ENCODE measurements at places on chromosomes 11 and 22.

DNA sequence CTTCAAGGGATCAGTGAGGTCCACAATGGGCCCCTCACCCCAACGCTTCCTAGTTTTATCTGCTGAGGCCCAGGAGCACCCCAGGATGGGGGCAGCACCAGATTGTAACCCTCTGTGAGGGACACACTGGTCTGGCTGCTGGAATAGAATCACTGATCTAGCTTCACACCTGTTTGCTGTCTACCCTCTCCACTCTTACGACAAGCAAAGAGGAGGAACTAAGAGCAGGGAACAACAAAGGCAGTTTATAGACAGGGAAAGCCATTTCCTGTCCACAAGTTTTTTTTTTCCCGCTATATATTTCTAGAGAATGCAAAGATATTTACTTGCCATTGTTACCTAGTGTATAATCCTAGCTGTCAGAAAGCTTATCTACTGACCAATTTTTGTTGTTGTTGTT lies 61.0 kb upstream of the CRTAM start:
- no peak for DNase-seq

GRCh38 chr22:27896245-27896644 lies 22.8 kb downstream of the PITPNB start:
- DNase-seq = no peak

DNA sequence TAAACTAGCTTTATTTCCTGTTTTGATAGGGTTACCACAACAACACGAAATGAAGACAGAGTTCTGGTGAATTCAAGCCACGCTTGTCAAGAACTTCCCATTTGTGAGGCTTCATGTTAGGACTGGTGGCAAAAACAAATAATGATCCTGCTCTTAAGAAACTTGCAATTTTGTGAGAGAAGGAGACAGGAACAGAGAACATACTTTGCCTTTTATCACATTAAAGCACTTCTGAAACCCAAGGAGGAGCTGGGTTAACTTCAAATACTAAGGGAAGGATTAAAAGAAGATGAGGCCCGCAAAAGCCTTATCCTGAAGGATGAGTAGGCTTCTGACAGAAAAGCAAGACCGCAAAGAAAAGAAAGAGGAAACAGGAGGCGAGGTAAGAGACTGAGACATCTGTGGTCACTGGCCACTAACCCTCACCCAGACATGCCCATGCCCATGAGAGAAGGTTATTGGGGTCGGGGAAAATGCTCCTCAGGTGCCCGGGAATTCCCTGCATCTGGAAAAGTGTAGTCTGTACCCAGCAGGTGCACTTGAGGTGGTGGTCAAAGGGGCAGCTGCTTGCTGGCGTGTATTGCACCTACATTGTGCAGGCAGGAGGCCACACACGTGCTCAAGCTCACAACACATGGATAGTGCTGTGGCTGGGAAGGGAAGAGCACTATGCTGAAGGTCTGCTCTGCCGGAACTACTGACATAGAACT lies 50.5 kb downstream of the MAPK1 start:
- DNase-seq = no peak

- DNase-seq = no peak
Observed at GRCh38 chr11:85941380-85941973, 86.3 kb downstream of the CCDC83 start.

- DNase-seq = no peak
Observed at GRCh38 chr11:5277807-5278382, 8.2 kb upstream of the HBE1 start.

DNA sequence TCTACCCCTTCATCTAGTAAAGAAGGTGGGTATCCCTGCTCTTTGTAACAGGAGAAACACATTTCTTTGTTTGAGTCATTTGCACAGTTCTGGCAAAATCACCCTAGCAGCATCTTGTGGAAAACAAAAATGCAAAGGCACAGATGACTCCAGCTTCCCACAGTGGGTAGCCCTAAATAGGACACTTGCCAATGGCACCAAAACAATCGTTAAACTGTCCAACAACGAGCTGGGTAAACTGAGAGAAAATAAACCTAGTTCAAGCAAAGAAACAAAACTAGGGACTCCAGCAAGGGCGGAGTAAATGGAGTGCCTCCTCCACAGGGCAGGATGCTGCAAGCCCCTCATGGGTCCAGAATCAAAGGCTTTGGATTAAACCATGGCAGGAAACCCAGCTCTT lies 239.5 kb downstream of the NTM start:
- no peak for DNase-seq

- DNase-seq = no peak
Observed at GRCh38 chr11:1896923-1897322, 5.2 kb upstream of the PRR33 start.

GRCh38 chr22:40485813-40486667 lies 115.6 kb downstream of the SGSM3 start:
- no peak for DNase-seq

GRCh38 chr11:68843052-68843561 lies 1.4 kb upstream of the CPT1A start:
- DNase-seq = peak; percentile 66

DNA sequence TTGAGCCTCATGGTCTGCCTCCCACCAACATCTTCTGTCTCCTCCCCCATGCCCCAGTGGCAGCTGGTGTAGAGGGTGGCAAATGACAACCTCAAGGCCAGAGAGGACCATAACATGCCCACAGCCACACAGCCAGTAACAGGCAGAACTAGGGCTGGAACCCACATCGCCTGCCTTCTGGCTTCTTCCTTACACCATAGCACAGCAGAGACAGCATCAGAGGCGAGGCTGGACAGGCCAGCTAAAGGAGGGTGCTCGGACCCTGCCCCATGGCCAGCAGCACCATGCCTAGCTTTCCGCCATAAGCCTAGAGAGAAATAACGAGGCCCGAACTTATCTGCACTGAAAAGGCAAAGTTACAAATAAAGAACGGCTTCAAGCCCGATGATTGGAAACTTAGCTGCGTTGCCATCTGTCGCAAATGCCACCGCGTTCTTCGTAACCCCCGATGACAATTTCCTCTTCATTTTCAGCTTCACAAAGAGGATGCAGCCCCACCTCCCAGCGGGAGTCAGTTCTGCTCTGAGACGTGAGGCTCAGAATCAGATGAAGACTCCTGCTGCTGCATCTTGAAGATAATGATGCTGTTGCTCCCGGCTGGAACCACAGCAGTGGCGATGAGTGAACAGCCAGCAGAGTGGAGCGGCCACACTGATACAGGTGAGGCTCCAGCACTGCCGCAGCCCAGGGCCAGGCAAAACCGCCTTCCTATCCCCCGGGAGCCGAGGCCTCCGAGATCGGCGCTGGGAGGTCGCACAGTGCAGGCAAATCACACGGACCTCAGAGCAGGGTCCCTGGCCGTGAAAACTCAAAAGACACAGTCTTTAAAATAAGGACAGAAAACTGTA lies 73.8 kb upstream of the RTL6 start:
- peak; percentile 13 for DNase-seq

DNA sequence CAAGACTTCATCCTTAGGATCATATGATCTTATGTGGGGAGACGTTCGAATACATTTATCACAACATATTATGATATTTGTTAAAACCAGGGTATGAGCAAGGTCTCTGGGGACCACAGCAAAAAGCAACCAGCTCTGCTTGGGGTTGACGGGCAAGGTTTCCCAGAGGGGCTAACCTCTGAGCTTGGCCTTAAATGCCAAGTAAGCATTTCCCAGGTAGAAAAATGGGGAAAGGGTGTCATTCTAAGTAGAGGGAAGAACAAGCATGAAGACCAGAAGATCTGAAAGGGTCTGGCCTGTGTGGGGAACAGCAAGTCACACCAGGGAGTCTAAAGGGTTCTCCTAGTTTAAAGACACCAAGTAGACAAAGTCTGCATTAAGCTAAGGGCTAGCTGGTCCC lies 24.1 kb downstream of the CLMP start:
- DNase-seq = no peak

GRCh38 chr11:47886096-47886495 lies 37.9 kb upstream of the NUP160 start:
- DNase-seq = no peak

- DNase-seq = peak; percentile 67
Observed at GRCh38 chr11:68271023-68271780, 571 bp downstream of the C11orf24 start.

- DNase-seq = no peak
Observed at GRCh38 chr11:65303555-65303954, 11.1 kb upstream of the CDC42EP2 start.

- DNase-seq = no peak
Observed at GRCh38 chr11:86035920-86036319, 33.0 kb downstream of the PICALM start.

- no peak for DNase-seq
Observed at GRCh38 chr11:112310848-112311247, 50.2 kb upstream of the PLET1 start.

- DNase-seq = no peak
Observed at GRCh38 chr22:44130076-44130711, 50.5 kb upstream of the PARVG start.

DNA sequence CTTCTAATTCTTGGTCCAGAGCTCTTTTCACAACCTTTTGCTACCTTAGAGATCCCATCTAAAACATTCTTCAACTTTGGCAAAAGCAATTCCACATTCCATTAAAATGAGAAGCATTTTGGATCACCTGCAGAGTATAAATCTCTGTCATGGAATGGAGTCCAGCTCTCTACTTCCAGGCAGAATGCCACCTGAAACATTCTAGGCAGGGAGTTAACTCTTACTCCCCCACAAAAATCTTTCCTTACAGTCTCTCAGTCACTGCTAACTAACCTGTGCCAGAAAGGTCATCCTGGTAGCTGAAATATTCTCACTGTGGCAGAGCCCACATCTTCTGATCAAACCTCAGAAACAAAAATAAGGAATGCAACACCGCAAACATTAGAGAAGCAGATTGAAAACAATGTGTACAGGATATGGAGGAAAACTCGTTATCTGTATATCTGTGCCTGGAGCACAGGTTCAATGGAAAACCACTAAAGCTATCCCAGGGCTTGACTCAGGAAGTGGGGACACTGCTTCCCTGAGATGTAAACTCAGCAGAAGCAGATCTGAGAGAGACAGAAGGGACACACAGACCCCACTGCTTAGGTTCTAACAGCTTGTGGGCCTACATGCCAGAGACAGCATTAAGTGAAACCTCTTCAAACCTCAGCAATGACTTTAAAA lies 78.9 kb downstream of the KCNC1 start:
- DNase-seq = no peak

- DNase-seq = no peak
Observed at GRCh38 chr11:43941257-43941994, 1.0 kb upstream of the C11orf96 start.

- DNase-seq = peak; percentile 33
Observed at GRCh38 chr11:107999759-108000455, 8.8 kb upstream of the CUL5 start.

DNA sequence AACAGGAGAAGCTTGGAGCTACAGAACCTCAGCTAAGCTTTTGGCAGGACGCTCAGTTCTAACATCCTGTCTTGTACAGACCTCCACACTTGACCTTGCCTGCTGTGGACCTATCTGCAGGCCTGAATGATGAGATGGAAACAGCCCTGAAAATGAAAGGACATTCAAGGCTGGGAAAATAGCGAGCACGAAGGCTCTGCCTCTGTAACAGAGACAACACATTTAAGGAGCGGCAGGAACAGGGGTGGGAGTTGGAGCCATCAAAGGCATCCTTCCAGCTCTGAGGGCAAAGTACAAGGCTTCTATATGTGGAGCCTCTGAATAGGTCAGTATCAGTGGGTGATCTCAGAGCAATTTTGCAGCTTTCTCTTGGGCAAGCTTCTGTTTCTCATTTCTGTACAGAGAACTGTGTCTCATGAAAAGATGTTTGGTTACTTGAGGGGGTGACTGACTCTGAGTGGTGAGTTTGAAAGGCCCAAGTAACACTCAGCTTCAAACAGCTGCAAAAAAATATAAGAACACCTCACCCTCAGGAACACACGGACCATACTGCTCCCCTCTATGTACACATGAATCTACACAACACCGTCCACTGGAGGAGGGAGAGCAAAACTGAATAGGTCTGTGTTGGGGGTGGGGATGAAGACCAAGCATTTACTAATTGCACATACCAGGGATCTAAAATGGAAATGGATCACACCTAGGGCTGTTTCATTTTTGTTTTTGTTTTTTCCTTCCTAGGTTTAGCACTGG lies 101.6 kb downstream of the CCDC81 start:
- no peak for DNase-seq

DNA sequence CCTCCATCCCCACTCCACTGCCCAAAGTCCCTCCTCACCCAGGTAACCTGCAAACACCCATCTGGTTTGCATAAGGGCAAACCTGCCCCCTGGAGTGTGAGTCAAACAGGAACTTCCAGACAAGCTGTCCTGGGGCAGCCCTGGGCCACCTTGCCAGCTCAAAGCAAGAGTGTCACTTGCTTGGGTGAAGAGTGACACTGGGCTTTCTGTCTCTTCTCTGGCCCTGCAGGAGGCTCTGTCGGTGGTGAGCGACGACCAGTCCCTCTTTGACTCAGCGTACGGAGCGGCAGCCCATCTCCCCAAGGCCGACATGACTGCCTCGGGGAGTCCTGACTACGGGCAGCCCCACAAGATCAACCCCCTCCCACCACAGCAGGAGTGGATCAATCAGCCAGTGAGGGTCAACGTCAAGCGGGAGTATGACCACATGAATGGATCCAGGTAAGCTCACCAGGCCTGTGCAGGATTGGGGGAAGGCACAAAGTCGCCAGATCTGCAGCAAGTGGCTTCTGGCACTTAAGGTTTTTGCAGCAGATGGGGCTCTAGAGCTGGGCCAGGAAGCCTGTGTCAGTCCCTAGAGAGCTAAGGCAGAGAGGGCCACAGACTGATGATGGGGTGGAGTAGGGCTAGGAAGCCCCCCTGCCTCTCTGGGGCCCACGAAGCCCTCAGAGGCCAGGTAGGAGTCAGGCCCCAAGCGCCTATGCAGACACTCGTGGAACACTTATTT lies 64.2 kb downstream of the FLI1 start:
- DNase-seq = peak; percentile 55

GRCh38 chr11:91872243-91872642 lies 352.4 kb upstream of the FAT3 start:
- no peak for DNase-seq

DNA sequence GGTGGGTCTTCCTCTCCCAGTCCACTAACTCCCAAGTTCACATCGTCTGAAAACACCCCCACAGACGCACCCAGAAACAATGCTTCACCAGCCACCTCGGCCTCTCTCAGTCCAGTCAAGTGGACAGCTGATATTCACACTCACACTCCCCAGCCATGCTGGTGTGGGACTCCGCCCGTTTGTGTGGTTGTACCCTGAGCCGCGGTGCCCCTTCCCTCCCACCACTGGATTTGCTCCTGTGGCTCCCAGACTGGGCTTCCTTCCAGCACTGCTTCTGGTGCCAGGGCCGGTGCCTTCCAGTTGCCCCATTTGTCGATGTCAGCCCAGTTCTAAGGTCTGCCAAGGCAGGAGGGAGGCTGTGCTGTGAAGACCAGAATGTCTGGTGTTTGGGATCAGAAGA lies 37.9 kb upstream of the PLET1 start:
- no peak for DNase-seq

DNA sequence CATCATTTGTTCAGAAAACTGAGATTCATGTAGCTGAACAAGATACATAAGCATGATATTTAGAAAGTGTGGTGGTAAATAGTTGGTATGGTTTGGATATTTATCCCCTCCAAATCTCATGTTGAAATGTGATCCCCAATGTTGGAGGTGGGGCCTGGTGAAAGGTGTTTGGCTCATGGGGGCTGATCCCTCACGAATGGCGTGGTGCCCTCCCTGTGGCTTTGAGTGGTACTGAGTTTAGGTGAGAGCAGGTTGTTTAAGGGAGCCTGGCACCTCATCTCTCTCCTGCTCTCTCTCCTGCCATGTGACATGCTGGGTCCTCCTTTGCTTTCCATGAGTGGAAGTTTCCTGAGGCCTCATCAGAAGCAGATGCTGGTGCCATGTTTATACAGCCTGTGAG lies 48.1 kb downstream of the NXPE1 start:
- no peak for DNase-seq

All from activated T-cell treated with anti-CD3 and anti-CD28 coated beads, Interleukin-2, amount 50 U/mL, for 24 hours (primary cell).